ENCODE measurements at places on chromosomes 1 and 21. TPM values are rescaled to one million over a fixed set of nuclear protein-coding genes. Genes with fewer than 3 reads are reported as not detected.

HRNR gene
- not detected for total RNA-seq

DNA sequence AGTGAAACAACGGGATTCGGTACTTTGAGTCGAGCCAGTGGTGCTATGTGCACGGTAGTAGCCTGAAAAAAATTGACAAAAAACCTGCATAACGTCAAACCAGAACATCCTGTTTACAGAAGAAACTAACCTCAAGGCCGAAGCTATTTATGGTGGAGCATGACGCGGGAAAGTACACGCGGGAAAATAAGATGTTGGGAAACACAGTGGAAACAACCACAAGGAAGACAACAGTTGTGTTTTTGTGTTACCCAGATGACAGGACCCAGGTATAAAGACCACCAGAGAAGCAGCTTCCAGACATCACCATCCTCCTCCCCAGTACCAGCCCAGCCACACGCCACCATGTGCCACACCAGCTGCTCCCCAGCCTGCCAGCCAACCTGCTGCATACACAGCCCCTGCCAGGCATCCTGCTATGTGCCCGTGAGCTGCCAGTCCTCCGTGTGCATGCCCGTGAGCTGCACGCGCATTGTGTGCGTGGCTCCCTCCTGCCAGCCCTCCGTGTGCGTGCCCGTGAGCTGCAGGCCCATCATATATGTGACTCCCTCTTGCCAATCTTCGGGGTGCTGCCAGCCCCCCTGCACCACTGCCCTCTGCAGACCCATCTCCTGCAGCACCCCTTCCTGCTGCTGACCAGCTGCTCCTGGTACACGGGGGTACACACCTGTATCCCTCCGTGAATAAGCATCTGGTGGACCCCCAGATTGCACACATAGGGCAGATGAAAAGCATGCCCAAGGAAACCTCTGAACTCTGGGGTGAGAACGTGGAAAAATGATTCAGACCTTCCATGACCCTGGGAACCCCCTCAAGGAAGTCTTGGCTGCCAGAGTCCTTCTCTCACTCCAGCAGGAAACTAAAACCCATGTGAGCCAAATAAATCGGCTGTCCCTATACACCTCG lies at the start of gene KRTAP12-3:
Gene KRTAP12-3, plus strand, starts transcription at position 298 of the 906 bp plus-strand sequence. Its CDS starts 48 bp downstream, at position 346.
- DNase-seq = no peak

LPAR3 gene
- 1.4 TPM for total RNA-seq

DNA sequence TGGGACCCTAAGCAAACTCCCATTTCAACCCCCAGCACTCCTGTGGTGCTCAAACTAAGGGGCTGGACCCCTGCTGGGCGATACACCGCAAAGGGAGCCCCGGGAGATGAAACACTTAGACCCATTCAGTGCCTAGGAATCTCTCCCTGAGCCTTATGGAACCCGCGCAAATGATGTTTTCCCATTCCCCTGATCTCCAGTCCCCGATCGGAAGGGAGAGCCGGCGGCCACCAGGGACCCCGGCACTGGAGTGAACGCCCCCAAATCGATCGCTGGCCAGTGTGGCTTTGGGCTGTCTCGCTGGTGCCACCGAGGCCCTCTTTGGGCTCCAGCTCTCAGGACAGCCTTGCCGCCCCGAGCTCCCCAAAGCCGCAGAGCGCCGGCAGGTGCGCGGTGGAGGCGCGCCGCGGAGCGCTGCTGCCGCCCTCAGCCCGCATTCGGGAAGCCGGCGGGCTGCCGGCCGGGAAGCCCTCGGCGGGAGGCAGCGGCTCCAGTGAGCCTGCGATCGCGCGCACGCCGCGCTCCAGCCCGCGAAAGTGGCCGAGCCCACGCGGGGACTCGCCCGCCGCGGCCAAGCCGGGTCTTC lies 1.1 kb downstream of the PLXNA2 start:
- no peak for DNase-seq

- no peak for DNase-seq
Observed at GRCh38 chr1:17245816-17246325, 3.0 kb upstream of the PADI3 start.

- DNase-seq = no peak
Observed at GRCh38 chr1:179077396-179077795, 4.5 kb upstream of the TOR3A start.

- no peak for DNase-seq
Observed at GRCh38 chr1:21568809-21569385, 59.7 kb downstream of the ALPL start.

SPRR2G gene
- not detected for total RNA-seq

CD1C gene
- 1.4 TPM for total RNA-seq

PUM1 gene
- 129 TPM for total RNA-seq

DNA sequence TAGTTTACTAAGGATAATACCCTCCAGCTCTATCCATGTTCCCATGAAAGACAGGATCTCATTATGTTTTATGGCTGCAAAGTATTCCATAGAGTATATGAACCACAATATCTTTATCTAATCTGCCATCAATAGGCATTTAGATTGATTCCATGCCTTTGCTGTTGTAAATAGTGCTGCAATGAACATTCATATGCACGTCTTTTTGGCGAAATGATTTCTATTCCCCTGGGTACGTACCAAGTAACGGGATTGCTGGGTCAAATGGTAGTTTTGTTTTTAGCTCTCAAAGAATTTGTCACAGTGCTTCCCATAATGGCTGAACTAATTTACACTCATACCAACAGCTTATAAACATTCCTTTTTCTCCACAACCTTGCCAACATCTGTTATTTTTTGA lies 750.9 kb downstream of the BRINP3 start:
- no peak for DNase-seq

GRCh38 chr1:245126530-245126929 lies 28.3 kb upstream of the KIF26B start:
- DNase-seq = no peak

CCDC185 gene
- not detected for total RNA-seq

TMPRSS3 gene
- 10.5 TPM for total RNA-seq

GRCh38 chr21:37912616-37913015 lies 3.6 kb downstream of the KCNJ6 start:
- no peak for DNase-seq

LRRC39 gene
- total RNA-seq = 0.92 TPM

- DNase-seq = no peak
Observed at GRCh38 chr1:95956215-95956614, 722.2 kb downstream of the RWDD3 start.

AIDA gene
- total RNA-seq = 76.9 TPM

GUCA2B gene
- total RNA-seq = 7.9 TPM

TMEM35B gene
- total RNA-seq = 70.2 TPM

- peak; percentile 67 for DNase-seq
Observed at GRCh38 chr1:91889717-91890459, 3.9 kb upstream of the TGFBR3 start.

DNA sequence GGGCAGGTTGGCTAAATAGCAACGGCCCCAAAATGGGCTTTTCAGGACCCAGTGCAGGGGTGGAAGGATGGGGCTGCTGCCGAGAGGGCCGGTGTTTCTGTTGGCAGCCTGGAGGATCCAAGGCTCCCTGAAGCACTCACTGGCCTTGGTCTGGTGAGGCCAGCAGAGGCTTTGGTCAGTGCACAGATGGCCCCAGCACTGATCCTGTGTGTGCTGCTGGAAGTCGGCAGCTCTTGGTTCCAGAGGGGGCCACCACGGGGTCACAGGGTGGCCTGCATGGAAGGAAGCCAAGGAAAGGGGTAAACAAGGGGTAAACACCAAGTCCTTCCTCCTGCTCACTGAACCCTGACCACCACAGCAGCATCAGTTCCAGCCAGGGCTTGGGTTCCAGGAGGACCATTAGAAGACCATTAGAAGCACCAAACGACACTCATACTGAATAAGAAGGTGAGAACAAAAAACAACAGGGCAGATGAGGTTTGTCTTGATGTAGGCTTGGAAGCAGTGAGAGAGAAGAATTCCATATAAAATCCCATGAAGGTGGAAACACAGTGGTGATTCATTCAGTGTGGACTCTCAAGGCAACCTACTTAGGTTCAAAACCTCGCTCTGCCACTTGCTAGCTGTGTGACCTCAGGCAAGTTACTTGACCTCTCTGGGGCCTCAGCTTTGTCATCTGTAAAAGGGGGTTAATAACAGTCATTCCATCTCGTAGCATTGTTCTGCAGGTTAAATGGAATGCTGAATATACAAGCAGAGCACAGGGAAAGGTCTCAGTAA lies 184.5 kb downstream of the RUNX1 start:
- no peak for DNase-seq

PRMT6 gene
- total RNA-seq = 17.4 TPM

- no peak for DNase-seq
Observed at GRCh38 chr1:38028105-38028591, 15.6 kb downstream of the UTP11 start.
